Mesenteric fat pad (tissue), 1 donor: ENCODE measurements at places on chromosomes 16 and 17.

DNA sequence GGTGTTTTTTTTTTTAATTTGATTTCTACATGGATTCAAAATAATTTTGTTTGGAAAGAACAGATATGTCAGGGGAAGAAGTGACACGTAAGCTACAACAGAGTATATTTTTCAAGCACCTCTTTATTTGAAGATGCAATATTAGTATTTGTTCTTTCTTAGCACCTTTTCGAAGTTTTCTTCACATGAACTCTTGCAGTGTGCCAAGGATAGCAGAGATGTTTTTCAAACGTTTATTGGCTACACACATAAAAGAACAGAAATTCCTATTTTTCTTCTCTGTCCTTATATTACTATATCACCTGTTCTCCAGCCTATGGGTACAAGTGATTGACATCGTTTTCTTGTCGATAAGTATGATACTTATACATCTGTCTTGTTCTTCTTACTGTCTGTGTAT, 192.7 kb upstream of the TBX2 start:
- DNase-seq = no peak

DNA sequence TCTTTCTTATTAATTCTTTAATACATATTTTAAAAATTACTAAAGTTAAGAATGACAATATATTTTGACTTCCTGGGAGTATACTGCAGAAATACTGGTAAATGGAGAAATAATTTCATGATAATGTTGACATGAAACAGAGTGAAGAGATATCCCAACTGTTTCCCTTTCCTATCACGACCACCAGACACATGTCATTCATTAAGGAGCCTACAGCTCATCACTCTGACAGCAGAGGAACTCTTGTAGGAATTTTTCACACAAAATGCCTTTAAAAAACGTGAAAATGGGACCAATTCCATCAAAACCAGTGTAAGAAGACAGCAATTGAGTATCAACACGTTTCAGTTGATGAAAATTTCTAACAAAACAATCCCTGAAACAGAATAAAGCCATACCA, 172.9 kb upstream of the CPHXL start:
- no peak for DNase-seq

GRCh38 chr16:77300256-77300655, 101.0 kb downstream of the SYCE1L start:
- DNase-seq = no peak

GRCh38 chr16:88023786-88024185, 72.6 kb downstream of the BANP start:
- DNase-seq = peak; percentile 78

DNA sequence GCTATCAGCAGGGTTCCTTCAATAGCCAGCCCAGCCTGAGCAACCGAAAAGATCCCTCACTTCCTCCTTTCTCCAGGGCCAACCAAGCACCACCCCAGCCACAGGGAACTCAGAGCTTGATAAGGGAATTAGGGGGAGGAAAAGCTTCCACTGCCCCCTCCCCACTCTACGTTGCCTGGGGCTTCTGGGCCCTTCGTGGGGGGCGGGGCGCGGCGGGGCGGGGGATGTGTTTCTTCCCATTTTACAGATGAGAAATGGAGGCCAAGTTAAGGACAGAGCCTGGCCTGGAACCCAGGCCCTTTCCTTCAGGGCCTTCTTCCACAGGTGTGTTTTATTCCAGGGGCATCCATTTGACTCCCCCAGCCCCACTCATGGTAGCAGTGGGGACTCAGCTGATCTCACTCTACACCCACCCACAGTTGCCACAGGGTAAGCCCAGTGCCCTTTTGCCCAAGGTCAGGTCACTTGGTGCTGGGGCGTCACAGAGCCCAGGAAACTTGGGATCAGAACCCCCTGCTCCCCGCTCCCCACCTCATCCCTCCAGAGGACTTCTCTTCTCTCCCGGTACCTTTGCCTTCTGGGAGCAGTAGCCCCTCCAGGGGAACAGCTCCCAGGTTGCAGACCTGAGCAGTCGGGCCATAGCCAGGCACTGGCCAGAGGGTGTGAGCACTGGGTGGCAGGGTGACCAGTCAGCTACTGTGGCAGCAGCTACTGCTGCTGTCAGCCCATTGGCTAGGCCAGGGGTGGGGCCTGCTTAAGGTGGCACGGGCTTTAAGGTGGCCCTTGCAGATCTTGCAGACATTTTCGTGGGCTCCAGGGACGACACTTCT, at the start of gene LDHD:
TSS of gene LDHD (minus strand) at position 700 of the 830 bp plus-strand sequence. CDS start at position 640, 60 bp downstream.
- no peak for DNase-seq

- DNase-seq = no peak
These were observed 13.8 kb downstream of the CTRL start for GRCh38 chr16:67917852-67918236.

DNA sequence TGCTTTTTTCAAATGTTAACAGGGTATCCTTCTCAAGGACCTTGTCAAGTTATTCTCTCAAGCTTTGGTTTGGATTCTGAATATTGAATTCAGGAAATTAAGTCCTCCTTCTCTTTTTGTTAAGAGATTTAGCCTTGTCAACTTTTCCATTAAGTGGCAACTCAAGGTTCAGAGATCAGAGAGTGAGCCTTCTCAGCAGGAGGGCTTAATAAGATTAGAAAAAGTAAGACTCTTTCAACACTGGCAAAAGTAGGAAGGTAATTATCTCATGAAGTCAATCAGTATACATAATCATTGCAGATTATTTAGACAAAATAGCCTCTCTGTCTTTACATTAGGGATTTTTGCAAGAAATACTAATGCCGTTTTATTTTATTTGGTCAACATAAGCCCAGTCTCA, 330.7 kb downstream of the KIF2B start:
- DNase-seq = no peak

DNA sequence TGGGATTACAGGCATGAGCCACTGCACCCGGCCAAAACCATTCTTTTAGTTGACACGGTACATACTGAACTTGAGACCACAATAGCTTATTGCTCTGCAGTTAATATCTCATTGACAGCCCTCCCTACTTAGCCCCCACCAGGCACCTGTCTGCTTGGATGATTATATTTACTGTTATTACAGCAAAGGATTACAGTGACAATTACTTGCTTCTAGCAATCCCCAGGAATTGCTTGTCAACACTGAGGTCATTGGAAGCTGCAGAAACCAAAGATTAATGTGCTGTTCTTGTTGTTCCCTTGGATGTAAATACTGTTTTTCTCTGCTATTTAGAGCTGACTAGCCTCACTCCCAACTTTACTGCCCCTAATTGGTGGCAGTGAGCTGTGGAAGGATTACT, 211.2 kb downstream of the LGALS9B start:
- DNase-seq = no peak

GRCh38 chr17:50301891-50302584, 27.8 kb downstream of the TMEM92 start:
- DNase-seq = no peak

DNA sequence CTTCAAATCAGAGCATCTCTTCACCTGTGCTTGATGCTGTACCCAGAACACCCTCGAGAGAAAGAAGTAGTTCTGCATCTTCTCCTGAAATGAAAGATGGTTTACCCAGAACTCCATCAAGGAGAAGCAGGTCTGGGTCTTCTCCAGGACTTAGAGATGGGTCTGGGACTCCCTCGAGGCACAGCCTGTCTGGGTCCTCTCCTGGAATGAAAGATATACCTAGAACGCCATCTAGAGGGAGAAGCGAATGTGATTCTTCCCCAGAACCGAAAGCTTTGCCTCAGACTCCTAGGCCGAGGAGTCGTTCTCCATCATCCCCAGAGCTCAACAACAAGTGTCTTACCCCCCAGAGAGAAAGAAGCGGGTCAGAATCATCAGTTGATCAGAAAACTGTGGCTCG, 12.3 kb downstream of the SRRM2 start:
- DNase-seq = no peak

GRCh38 chr17:21079196-21079595, 36.4 kb upstream of the USP22 start:
- no peak for DNase-seq

- no peak for DNase-seq
These were observed 27.7 kb upstream of the ZNF469 start for GRCh38 chr16:88355093-88355388.

GRCh38 chr17:75346906-75347305, 57.7 kb upstream of the SLC25A19 start:
- DNase-seq = no peak

DNA sequence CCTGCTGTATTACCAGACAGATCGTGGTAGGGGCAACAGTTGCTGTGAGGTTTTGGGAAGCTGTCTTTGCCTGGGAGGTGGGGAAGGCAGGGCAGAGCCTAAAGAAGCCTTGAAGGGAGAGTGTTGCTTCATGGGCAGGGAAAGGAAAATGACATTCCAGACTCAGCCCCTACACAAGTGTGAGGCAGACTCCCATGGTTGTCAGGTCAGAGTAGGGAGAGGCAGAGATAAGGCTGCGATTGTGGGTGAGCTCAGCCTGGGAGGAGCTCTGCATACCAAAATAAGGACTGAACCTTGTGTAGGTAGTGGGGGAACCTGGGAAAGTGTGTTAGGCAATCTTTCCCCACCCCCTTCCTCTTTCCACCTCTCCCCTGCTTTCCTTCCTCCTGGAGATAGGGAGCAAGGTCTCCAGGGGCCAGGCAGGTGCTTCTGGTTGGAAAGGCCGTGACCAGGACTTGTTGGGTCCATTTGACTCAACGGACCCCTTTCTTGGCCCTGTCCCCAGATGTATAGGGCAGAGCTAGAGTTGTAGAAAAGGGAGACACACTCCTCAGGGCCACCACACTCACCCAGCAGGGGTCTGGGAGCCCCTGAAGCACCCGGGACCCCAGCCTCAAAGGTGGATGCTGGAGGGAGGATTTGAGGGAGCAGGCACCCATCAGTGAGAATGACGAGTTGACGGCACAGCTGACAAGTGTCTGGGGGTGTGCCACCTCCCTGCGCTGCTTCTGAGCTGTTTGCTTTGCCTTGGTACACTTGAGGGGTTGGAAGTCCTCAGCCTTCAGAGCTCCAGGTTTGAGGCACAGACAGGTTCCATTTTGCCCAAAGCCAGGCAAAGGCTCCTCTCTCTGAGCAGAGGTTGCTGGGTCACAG, 18.5 kb upstream of the TOB1 start:
- peak; percentile 55 for DNase-seq

- DNase-seq = no peak
These were observed 107.1 kb downstream of the STX8 start for GRCh38 chr17:9468532-9468931.

GRCh38 chr16:1164975-1165374, 12.1 kb downstream of the CACNA1H start:
- no peak for DNase-seq
